Right ventricle myocardium inferior (tissue), 1 donor: ENCODE measurements at places on chromosomes 7 and 10.
A peak's percentile ranks its signal among the peaks of the same experiment; 100 is the strongest.

GRCh38 chr10:127308031-127308430, 111.6 kb upstream of the INSYN2A start:
- DNase-seq: no peak

GRCh38 chr10:1610986-1611770, 126.1 kb downstream of the ADARB2 start:
- DNase-seq: no peak

DNA sequence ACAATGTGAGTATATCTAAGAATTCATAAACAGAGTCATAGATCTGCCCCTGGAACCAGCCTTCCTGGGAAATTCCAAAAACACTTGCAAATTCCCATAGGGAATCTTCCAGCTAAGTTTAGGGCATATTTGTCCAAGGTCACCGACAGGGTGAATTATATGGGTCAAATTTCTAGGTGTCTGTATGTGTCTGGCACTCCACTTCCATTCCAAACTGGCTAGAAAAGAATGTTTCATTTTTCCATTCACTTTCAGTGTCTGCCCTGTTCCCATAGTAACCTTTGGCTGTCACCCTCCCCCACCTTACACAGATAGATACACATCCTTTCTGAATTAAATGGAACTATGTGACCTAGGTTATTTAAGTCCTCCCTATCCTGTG, 230.9 kb downstream of the CREB5 start:
- DNase-seq: no peak

- no peak for DNase-seq
Measured at GRCh38 chr10:84196083-84196482, 1.7 kb downstream of the CDHR1 start.

- DNase-seq: no peak
Measured at GRCh38 chr7:112292162-112292561, 85.7 kb downstream of the ZNF277 start.

GRCh38 chr7:151833691-151834090, 43.2 kb downstream of the PRKAG2 start:
- DNase-seq: no peak

DNA sequence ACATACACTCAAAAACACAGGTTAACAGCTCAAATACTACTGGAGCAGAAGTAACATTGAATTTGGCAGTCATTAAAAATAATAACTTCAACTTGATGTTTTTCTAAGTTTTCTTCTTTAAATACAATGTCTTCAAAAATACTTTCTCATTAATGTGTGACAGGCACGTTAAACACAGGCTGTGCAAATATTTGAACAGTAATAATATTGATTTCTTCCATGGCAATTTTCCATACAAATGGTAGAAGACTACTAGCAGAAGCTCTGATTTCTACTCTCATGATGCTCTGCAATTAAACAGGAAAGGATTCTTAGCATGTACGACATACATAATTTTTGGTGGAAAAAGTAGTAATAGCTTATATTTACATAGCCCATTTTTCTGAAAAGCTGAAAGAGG, 47.4 kb downstream of the NRP1 start:
- no peak for DNase-seq

DNA sequence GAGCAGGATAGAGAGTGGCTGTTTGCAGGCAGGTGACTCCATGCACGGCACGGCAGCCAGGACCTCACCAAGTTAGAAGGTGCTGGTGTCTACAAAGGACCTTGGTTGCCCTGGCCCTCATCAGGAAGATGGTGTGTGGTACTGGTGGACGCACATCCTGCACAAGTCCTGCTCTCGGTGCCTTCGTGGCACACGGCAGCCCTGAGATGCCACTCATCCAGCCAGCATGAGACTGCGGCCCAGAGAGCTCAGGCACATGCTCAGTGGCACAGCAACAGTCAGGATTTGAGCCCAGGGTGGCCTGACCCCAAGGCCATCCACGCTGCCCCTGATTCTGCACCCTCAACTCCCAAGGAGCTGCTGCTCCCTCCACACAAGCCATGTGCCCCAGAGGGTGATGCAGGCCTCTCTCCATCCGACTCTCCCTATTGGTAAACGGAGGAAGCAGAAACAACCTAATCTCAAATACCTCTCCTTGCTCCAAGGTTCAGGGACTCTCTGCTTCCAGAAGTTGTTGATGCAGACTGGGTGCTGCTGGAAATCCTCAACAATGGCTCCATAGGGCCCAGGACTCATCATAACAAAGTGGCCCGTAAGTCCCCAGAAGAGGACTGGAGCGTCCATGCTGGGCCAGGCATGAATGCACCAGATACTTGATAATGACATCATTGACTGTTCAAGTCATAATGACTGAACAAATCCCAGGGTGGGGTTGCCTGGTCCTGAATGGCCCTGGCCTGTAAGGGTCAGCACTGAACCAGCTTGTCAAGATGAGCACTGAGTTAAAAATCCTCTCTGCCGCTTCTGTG, 93.6 kb downstream of the ARHGAP22 start:
- DNase-seq: no peak

DNA sequence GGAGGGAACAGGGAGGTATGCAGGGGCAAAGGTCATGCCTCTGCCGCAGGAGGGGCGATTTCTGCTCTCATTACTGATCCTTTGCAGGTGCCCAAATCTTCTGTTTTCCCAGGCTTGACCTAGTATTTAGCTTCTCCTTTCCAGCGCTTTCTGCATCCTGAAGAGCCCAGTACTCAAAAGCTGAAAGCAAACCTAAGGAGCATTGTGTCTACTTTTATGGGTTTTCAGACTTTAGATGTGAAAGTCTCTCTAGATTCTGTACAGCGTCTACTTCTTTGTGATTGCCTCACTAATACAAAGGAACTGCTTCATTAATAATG, 560 bp downstream of the GBF1 start:
- no peak for DNase-seq

GRCh38 chr10:17430647-17431355, 23.6 kb downstream of the ST8SIA6 start:
- no peak for DNase-seq

- no peak for DNase-seq
Measured at GRCh38 chr10:62501547-62501946, 127.4 kb downstream of the ZNF365 start.

DNA sequence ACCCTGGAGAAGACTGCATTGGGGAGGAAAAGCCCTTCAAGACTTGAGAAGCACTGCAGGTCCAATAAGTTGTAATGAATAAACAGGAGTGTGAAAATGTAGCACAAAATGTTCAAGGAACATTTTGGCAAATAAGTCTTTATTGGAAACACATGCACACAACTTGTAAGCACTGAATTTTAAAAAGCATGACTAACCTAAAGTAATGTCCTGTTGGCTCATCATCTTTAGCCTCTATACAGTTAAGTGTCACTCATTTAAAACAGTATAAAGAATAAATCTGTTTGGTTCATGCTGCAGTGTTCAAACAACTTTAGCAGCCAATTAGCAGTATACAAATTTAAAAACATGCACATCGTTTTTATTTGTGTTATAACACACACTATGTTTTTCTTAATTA, 108.6 kb downstream of the CDK6 start:
- DNase-seq: no peak

GRCh38 chr7:83921941-83922607, 272.5 kb downstream of the SEMA3A start:
- no peak for DNase-seq

DNA sequence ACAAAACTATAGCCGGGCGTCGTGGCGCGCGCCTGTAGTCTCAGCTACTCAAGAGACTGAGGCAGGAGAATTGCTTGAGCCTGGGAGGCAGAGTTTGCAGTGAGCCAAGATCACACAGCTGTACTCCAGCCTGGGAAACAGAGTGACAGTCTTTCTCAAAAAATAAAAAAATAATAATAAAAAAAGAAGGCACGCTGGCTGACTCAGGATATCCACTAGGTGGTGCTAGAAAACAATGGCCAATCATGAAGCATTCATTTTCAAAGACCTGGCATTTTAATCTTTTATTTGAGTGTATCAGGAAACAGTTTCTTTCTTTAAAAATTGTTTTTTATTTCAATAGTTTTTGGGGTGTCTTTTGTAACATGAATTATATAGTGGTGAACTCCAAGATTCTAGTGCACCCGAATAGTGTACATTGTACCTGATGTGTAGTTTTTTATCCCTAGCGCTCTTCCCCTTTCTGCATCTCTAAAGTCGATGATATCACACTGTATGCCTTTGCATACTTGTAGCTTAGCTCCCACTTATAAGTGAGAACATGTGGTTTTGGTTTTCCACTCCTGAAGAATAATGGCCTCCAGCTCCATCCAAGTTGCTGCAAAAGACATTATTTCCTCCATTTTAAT, 88.6 kb downstream of the LYZL1 start:
- no peak for DNase-seq

GRCh38 chr7:150787321-150788281, 12.6 kb downstream of the TMEM176B start:
- peak; percentile 71 for DNase-seq

DNA sequence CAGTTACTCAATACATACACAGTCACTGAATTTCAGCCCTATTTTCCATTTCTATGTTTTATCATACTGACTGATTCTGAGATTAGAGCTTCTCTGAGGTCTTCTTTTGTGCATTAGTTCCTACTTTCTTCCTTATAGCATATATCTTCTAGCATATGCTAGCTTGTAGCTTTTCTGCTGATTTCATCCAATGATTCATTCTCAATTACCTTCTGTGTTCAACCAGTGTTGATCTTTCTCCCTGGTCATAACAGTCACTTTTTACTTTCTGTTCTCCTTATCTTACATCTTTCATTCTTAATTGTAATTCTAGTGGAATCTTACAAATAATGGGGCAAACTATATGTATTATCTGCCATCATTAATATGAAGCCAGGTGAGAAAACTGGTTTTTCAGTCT, 159.5 kb upstream of the HGF start:
- DNase-seq: no peak

- DNase-seq: no peak
Measured at GRCh38 chr10:60426425-60426824, 36.8 kb upstream of the ANK3 start.

GRCh38 chr10:28127881-28128280, 129.0 kb upstream of the ODAD2 start:
- DNase-seq: no peak

DNA sequence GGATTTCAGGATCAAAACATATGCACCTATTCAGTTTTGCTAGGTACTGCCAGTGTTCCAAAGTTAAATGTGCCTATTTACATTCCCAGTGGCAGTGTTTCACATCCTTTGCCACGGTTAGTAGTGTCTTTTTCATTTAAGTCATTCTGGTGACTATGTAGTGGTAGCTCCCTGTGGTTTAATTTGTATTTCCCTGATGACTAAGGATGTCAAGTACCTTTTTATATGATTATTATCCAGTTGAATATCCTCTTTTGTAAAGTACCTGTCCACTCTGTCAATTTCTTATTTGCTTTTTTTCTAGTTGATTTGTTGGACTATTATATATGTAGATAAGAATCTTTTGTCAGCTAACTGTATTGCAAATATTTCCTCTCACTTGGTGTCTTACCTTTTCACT, 45.1 kb downstream of the TMEM60 start:
- no peak for DNase-seq

- no peak for DNase-seq
Measured at GRCh38 chr7:111516612-111517011, 45.7 kb downstream of the IMMP2L start.

GRCh38 chr7:140928491-140929309, 4.0 kb upstream of the BRAF start:
- no peak for DNase-seq

- DNase-seq: peak; percentile 93
Measured at GRCh38 chr10:129963641-129964501, at the start of gene EBF3. TSS of gene EBF3 (minus strand) at chr10:129964274. CDS start at chr10:129963768, 506 bp downstream.

DNA sequence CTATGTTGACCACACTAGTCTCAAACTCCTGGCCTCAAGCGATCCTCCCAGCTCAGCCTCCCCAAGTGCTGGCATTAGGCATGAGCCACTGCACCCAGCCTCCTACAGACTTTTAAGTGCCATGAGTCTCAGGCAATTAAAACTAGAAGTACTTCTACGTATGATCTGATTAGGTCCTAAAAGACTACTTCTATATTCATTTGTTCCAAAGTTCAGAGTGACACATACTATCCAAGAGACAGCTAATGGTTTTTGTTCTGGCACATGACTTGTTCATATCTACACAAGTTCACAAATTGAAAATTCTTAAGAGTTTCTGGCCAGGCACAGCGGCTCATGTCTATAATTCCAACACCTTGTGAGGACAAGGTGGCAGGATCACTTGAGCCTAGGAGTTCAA, 11.7 kb downstream of the ARHGAP19 start:
- DNase-seq: no peak

- no peak for DNase-seq
Measured at GRCh38 chr7:83466956-83467355, 182.0 kb downstream of the SEMA3E start.

- no peak for DNase-seq
Measured at GRCh38 chr7:149381245-149381644, 79.6 kb downstream of the ZNF777 start.
